ENCODE measurements at places on chromosomes 16 and 17.

DNA sequence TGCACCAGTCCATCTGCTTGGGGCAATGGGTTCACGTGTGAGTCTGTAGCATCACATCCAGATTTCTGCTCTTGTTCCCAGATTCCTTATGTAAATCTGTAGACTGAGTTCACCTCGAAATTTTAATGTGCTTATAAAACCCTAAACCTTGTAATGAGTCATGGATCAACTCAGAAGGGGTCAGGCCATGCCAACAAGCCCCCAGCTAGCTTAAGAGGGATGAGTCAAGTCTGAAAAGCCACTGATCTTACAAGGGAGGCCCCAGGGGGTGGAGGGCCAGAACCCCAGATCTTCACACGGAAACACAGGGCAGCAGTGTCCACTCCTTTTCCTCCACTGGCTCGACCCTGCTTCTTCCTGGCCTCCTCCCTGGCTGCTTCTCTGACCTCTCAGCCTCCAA lies 399.1 kb upstream of the CDH5 start:
- no peak for DNase-seq

DNA sequence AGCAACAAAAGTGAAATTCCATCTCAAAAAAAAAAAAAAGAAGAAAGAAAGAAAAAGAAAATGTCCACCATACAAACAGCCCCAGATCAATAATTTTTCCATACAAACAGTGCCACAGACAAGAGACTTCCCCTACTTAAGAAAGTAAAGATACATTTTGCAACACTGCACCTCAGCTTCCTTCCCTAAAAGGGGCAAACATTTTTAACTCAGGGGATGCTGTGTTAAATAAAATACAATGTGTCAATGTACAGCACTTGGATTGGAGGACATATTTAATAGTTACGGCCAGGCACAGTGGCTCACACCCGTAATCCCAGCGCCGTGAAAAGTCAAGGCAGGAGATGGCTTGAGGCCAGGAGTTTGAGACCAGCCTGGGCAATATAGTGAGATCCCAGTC lies 22.3 kb downstream of the MYH11 start:
- DNase-seq = no peak

GRCh38 chr17:7176841-7177190 lies 2.4 kb downstream of the ASGR1 start:
- no peak for DNase-seq

DNA sequence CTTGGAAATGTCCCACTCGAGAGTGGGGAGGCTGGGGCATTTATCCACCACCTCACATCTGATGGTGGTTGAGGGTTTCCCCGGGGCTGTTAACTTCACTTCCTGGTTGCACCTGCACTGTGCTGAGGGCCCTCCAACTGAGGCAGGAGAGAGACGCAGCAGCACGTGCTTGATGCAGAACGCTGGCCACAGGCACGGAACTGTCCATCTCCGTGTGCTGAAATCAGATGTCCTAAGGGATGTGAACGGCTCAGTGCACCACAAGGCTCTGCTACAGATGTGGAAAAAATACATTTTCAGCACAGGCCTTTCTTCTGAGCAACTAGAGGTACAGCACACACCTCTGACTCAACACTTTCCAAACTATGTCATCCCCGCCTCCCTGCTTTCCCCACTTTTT lies 114.8 kb upstream of the C16orf82 start:
- DNase-seq = no peak

GRCh38 chr17:78029697-78030096 lies 71.2 kb downstream of the TNRC6C start:
- DNase-seq = no peak

DNA sequence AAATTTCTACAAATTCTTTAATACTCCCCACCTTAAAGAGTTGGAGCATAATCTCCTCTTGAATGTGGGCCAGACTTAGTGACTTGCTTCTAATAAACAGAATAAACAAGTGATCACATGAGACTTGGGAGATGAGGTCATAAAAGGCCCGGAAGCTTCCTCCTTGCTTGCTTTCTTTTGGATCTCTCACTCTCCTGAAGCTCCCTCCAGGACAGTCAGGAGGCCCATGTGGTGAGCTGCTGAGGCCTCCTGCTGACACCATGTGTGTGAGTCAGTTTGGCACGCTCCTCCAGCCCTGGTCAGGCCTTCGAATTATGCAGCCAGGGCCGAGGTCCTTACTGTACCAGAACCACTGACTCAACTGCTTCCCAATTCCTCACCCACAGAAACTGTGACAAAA lies 53.2 kb downstream of the NDEL1 start:
- no peak for DNase-seq

GRCh38 chr16:80544326-80544725 lies 3.5 kb downstream of the DYNLRB2 start:
- no peak for DNase-seq

GRCh38 chr17:42586514-42587230 lies 9.1 kb upstream of the PSMC3IP start:
- no peak for DNase-seq

- peak; percentile 43 for DNase-seq
Measured at GRCh38 chr17:62626719-62627218, 701 bp upstream of the MRC2 start.

DNA sequence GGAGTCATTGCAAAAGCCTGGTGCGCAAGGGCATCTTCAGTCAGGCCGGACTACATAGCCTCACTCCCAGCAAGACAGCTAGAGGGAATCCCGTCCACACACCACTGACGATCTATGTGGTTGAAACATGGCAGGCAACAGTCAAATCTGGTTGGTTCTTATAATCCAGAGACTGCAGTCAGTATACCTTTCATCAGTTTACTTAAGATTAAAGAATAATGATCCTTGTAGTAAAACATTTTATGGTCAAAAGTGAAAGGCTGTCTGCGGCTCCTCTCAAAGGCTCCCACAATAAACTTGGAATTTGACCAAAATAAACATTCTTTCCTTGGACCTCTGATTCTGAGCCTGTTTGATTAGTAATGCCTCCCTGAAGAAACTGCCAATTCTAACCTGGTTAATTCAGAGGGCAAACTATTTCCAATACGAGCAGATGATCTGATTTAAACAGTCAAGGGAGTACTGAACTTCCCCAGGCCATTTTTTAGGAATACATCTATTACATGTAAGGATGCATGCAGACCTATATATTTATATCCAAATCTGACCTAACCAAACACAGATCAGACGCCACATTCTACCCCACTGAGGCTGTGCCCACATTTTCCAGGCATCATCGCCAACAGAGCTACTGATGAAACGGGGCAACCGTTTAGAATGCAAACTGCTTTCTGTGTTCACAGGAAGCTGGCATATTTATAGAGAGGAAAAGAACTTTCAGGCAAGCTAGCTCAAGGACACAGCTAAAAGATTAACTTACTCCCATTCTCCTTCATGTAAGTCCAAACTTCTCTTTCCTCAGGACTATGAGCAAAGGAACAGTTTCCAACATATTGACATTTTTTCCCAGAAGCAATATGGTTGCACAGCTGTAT lies 15.3 kb upstream of the TXNDC11 start:
- DNase-seq = no peak

DNA sequence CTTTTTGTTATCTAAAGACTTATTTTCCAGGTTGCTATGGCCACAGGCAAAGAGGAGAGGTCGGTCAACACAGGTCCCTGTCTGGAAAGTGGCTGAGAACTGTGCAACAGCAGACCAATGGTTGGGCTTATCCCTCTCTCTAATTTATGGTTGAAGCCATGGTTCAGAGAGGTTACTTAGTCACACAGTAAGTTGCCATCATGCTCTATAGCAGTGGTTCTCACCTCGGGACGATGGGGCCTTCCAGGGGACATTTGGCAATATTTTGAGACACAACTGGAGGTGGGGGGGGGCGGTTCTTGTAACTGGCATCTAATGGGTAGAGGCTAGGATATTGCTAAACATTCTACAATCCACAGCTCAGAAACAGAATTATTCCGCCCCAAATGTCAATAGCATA lies 842 bp upstream of the LDAF1 start:
- no peak for DNase-seq

DNA sequence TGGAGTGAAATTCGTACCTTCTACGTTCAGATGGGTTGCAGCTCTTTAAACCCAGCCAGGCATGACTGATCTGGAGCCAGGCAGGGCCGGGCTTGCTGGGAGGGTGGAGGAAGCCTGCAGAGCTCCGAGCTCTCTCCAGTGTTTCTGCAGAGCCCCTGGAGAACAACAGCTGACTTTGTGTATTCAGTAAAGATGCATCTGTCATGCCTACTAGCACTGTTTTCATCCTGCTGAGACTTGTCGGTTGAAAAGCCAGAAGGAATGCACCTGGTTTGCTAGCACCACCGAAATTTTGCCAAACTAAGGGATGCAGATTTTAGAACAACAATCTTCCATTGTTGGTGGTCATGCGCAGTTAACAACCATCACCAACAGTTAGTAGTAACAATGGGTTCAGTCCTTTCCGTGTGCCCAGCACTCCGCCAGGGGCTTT lies 22.4 kb upstream of the SCNN1B start:
- no peak for DNase-seq

GRCh38 chr17:9146064-9146463 lies 124.8 kb downstream of the NTN1 start:
- DNase-seq = no peak

DNA sequence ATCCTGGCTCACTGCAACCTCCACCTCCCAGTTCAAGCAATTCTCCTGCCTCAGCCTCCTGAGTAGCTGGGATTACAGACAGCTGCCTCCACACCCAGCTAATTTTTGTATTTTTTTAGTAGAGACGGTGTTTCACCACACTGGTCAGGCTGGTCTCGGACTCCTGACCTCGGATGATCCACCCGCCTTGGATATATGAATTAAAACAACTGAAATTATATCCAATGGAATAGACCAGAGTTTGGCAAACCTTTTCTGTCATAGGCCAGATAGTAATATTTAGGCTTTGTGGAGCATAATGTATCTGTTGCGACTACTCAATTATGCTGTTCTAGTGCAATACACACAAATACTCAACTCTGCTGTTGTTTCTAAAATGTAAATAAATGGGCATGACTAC lies 93.8 kb upstream of the NACA2 start:
- no peak for DNase-seq

DNA sequence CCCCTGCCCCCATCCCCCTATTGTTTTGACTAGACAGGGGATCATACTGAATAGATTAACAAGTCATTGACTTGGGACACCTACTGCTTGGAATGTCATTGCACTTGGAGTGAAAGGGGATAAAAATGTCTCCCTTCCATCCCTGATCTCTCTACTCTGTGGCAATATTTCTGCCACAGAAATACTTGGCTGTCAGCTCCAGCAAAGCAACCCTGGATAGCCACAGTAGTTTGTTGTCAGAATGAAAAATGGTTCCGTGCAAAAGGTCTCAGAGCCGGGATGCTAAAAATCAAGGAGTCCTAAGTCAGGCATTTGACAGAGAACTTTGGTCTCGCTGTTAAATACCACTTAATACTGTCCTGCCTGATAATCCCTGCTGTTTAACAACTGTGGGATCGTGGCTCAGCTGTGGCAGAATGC lies 722.0 kb upstream of the SOX9 start:
- DNase-seq = no peak

DNA sequence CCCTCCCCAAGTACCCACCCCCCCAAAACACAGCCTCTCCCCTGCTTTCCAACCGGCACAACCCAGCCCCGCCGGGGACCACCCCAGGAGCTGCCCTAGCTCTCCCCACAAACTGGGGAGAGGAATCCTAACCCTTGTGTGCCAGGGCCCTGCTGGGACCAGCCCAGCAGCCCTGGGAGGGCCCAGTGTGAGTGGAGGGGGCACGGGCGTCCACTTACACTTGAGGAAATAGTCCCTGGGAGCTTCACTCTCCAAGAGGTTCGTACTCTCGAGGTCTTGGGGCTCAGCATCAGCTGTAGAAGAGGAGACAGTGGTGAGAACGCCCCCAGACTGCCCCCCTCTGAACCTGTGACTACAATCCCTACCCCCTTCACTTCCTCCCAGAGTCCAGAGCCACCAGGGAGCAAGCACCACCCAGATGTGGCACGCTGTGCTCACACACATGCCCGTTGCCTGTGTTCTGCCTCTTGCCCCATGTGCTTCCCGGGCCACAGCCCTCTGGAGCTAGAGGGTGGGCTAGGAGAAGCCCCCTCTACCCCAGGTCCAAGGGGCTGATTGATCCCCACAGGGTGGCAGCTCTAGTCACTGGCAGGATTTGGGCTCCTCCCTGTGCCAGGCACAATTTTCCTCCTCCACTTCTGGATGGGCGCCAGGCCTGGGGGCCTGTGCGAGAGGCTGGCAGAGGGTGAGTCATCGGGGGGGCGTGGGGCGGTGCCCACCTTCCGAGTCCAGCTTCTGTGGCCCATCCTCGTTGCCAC lies 3.0 kb downstream of the TRIM47 start:
- no peak for DNase-seq

DNA sequence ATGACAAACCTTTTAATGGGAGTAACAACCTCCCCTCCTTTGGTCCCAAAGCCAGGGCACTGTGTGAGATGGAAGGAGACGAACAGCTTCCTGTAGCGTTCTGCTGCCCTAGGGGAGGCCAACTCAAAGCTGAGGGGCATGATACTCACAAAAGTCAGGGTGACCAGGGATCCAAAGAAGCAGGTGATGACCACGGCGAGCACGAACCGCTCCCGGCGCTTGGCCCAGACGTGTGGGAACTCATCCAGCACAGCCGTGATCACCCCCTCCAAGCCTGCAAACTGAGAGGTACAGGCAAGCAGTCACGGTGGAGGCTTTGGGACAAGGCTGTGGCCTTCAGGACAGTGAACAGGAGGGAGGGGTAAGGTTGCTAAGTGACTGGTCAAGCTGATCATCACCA lies 25.1 kb downstream of the SLC6A4 start:
- no peak for DNase-seq

GRCh38 chr16:63943566-63943965 lies 1178.3 kb downstream of the CDH11 start:
- no peak for DNase-seq

- no peak for DNase-seq
Measured at GRCh38 chr17:42241871-42242270, 34.3 kb downstream of the STAT5B start.

Measured in activated T-cell treated with anti-CD3 and anti-CD28 coated beads, Interleukin-2, amount 50 U/mL, for 24 hours (primary cell).